ENCODE measurements at places on chromosomes 1 and 21. TPM values are rescaled to one million over a fixed set of nuclear protein-coding genes. Genes with fewer than 3 reads are reported as not detected.

GRCh38 chr21:19461481-19462205, 1058.1 kb upstream of the TMPRSS15 start:
- H3K27ac ChIP-seq: no peak overlapping the region
- H3K36me3 ChIP-seq: no peaks in the 10 kb centered on the region
- no peaks in the 10 kb centered on the region for H3K27me3 ChIP-seq
- no peak overlapping the region for H3K4me3 ChIP-seq
- DNase-seq: no peak

- no peak for DNase-seq
- H3K27ac ChIP-seq: no peak overlapping the region
- no peak overlapping the region for H3K4me3 ChIP-seq
- H3K36me3 ChIP-seq: no peaks in the 10 kb centered on the region
- no peaks in the 10 kb centered on the region for H3K4me1 ChIP-seq
Observed at GRCh38 chr1:240363315-240363714, 248.6 kb downstream of the GREM2 start.

- no peaks in the 10 kb centered on the region for H3K27me3 ChIP-seq
- DNase-seq: no peak
- peak overlapping the region; percentile 20 for H3K4me3 ChIP-seq
- H3K27ac ChIP-seq: peak overlapping the region; percentile 29
Observed at GRCh38 chr1:232620356-232620969, 9.5 kb downstream of the SIPA1L2 start.

Gene PPP1R8
- 37.2 TPM for total RNA-seq

Gene TCEA3
- total RNA-seq: 39.5 TPM

Gene SV2A
- total RNA-seq: 24.3 TPM
